ENCODE measurements at places on chromosomes 7 and 10. TPM values are rescaled to one million over a fixed set of nuclear protein-coding genes. Genes with fewer than 3 reads are reported as not detected.

TFEC gene
- 0.73 TPM for total RNA-seq

CFAP46 gene
- total RNA-seq = not detected

MEOX2 gene
- total RNA-seq = not detected

NUTM2A gene
- total RNA-seq = 0.29 TPM

LIPF gene
- not detected for total RNA-seq

PAOX gene
- total RNA-seq = 6.5 TPM

CLDN12 gene
- 1.7 TPM for total RNA-seq

PYROXD2 gene
- 8.3 TPM for total RNA-seq

GPNMB gene
- 0.21 TPM for total RNA-seq

FFAR4 gene
- not detected for total RNA-seq

NPC1L1 gene
- not detected for total RNA-seq

NUTM2D gene
- 1.6 TPM for total RNA-seq

CYP3A5 gene
- not detected for total RNA-seq

DNA sequence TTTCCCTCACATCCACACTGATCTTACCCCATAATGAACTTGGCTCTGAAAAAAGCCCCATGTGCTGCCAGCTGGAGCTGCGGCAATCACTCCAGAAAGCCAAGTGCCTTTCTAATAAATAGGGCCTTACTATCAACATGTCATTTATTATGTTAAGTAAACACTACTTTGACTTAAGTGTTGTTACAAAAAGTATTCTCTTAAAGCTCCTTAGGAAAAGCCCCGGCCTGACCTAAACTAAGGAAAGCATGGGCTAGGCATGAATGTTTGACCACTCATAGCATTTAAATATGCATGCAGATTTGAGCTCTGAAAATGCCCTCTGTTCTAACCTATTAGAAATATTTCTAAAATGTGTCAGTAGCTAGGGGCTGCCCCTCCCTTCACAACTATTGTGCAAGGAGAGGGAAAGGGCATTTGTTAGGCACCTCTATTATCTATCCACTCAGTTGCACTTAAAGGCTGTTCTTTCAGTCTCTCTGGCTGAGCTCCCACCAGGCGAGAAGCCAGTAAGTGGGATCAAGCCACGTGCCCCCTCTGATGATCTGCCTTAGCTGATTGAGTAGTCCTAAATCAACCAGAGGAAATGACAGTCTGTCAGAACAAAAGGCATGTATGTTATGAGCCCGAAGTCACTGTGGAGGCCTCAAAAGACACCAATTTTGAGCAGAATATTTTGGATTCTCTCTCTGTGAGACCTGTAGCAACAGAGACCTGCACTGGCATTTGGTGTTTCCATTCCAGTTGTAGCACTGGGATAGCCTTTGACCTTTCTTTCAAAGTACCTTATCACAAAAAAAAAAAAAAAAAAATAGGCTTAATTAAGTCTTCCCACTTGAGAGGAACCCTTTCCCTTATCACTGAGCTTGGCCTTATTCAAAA, 77.1 kb downstream of the ITGB8 start:
- DNase-seq = no peak

- peak; percentile 35 for DNase-seq
Measured at GRCh38 chr10:95845411-95845810, 62.4 kb upstream of the CC2D2B start.

GRCh38 chr7:27950123-27950522, 210.2 kb downstream of the TAX1BP1 start:
- DNase-seq = no peak

- no peak for DNase-seq
Measured at GRCh38 chr7:106918991-106919390, 53.9 kb downstream of the PIK3CG start.

DNA sequence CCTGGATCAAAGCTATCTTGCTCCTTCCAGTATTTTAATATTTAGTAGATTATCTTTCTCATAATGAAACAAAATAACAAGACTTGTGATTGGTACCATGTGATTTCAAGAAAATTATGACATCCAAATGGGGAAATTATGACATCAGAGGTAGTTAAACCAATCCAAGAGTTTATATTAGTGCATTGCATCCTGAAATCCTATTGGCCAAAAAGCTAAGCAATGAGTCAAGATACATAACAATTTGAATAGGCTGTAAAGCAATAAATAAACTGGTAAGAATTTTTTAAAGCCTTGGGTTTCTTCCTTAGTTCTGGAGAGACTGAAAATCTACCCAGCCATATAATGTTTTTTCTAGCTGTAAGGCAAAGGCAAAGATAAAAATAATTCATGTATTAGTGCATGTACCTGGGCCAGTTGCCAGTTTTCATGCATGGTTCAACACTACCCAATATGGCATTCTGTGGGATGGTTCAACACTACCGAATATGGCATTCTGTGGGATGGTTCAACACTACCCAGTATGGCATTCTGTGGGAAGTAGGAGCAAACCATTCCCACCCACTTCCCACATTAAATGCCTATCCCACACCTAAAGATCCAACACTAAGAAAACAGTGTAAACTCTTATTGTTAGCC, at the start of gene RNF148:
RNF148 (minus strand) TSS at position 51 of the 639 bp plus-strand sequence. CDS start 172 bp downstream, outside the sequence.
- no peak for DNase-seq

GRCh38 chr10:31522820-31523219, 203.8 kb downstream of the ZEB1 start:
- DNase-seq = no peak

DNA sequence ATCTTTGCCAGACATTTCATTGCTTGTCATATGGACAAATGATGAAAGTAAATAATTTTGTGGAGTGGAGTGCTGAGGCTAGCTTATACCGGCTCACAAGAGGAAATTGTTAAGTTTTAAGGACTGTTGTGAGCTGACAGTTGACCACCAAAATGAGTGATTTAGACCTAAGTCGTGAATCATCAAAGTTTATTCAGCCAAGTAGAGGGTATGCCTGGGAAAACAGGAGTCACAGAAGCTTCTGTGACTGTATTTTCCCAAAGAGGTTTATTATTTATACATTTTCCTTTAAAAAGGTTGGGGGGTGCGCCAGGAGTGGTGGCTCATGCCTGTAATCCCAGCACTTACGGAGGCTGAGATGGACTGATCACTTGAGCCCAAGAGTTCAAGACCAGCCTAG, 21.8 kb downstream of the MRPS24 start:
- DNase-seq = no peak

GRCh38 chr10:132582137-132582536, 44.5 kb downstream of the INPP5A start:
- no peak for DNase-seq

- DNase-seq = peak; percentile 61
Measured at GRCh38 chr10:24617771-24618396, 105.8 kb downstream of the ARHGAP21 start.

GRCh38 chr7:52825611-52826010, 209.8 kb upstream of the POM121L12 start:
- no peak for DNase-seq

- DNase-seq = no peak
Measured at GRCh38 chr7:99383791-99384370, 9.4 kb downstream of the ARPC1B start.

DNA sequence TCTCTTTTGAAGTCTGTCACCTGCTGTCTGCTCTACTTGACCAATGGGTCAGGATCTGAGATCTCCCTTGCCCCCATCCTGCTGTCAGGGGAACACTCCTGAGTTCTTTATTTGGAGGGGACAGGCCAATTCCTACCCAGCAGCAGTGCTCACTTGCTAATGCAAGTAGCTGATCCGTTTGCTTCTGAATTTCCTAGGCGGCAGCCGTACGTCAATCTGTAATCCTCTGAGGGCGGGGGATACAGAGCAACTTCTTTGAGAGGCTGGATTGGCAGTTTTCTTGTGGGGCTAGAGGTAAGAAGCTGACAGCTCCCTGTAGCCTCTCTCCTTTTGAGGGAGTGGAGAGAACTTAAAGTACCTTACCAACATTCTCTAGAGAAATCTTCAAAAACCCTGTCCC, 36.6 kb downstream of the TYW1 start:
- no peak for DNase-seq

DNA sequence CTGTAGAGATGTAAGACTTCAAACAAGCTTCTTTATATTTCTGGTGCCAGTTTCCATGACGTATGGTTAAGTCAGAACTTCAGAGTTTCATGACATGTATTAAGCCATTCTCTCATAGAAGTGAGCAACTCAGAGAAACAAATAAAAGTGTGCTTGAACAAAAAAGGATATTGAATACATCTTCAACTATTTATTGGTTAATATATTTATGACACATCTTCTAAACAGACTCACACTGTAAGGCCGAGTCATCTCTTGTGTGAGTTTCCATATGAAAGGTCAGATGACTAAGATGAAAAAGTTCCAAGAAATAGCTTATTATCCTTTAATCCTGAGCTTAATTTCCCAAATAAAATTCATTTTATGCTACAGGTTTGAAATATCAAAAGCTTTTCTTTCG, 105.5 kb upstream of the CSTF2T start:
- DNase-seq = no peak

- DNase-seq = no peak
Measured at GRCh38 chr10:124906551-124907001, 35.3 kb upstream of the ZRANB1 start.

GRCh38 chr7:5532536-5533335, 109.1 kb upstream of the TNRC18 start:
- peak; percentile 78 for DNase-seq

DNA sequence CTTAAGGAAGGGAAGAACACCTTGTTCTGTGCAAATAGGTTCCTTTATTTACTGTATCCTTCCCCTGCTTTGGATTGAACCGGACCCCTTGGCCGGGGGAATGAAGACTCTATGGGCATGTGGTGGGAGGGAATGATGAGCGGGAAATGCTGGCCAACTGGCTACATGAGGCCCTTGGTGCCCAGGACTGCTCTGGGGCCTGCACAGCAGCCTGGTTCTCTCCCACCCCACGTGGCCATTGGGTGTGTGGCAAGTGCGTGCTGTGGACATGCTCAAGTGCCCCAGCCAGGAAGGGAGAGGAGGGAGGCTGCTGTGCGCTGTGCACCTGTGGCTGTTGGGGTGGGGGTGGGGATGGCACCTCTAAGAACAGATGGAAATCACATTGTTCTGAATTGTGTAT, 917.0 kb upstream of the GHITM start:
- DNase-seq = no peak

GRCh38 chr7:38448054-38448453, 174.6 kb upstream of the TARP start:
- no peak for DNase-seq

DNA sequence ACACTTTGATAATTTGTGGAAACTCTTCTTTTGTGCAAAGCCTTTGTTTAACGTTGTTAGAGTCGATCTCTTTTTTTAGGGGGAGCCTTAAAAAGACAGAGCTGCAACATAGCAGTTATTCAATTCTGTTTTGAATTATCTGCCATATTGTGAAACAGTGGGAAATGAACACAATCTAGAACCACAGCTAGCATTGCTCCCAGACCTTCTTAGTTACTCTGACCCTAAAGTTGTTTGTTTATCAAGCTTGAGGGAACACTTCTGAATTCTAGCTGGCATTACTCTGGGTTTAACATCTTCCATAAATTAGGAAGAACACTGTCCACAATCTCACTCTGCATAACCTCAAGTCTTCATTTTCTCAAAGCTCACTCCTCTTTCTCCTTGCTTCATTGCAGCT, 217.7 kb downstream of the PRKG1 start:
- DNase-seq = no peak

GRCh38 chr7:28533731-28534531, 121.6 kb downstream of the CREB5 start:
- DNase-seq = no peak

DNA sequence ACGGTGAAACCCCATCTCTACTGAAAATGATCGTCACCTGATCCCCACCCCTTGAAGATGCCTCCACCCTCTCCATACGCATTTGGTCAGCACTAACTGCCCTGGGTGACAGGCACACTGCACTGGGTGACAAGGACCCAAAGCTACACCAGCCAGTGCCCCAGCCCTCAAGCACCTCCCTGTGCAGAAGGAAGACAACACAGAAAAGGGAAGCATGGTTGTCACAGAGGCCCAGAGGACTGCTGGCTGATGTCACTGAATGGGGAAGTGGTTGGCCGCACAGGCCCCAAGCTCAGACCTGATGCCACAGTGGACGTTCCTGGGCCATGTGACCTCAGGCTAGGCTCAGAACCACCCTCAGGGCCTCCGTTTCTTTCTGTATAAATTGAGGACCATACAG, 4.2 kb upstream of the PILRA start:
- DNase-seq = no peak

DNA sequence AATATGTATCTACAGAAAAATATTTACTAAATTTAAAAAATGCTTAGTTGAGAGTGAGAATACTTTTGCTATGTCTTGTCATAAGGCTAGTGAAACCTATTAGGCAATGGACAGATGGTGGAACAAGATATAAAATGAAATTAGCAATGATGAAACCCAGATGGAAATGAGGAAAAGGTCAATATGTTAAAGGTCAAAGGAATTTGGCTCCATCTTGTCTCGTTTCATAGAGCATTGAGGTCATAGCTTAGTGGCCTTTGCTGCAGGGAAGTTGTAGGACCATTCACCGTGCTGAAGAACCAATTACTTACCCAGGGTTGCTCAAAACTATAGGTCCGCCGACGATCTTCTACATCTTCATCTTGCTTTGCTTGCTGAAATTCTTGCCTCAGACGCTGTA, 683.9 kb downstream of the PARD3 start:
- DNase-seq = no peak

DNA sequence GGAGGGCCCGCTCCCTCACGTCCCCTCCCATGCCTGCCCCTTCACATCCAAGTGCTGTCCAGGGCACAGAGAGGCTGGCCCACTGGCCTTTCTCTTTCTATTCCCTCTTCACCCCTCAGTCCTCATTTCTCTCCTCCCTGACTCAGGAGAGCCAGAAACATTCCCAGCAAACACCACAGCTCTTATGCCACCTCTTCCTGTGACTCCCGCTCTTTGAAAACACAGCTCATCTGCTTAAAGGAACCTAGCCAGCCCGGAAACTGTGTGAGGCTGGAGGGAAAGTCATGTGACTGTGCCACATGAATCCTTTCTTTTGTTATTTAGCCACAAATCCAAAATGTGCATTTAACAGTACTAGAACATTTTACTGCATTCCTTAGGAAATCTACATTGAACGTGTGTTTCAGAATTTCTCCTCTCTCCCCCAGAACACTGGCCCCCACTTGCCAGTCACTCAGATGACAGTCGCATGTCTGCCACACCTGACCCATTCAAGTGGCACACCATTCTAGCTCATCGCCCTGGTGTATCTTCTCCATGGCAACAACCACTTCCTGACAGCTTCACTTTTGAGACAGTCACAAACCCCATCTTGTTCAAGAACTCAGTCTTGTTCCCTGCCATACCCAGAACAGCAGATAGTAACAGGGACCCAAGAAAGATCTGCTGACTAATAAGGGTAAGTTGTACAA, 42.8 kb downstream of the GRB10 start:
- peak; percentile 88 for DNase-seq

DNA sequence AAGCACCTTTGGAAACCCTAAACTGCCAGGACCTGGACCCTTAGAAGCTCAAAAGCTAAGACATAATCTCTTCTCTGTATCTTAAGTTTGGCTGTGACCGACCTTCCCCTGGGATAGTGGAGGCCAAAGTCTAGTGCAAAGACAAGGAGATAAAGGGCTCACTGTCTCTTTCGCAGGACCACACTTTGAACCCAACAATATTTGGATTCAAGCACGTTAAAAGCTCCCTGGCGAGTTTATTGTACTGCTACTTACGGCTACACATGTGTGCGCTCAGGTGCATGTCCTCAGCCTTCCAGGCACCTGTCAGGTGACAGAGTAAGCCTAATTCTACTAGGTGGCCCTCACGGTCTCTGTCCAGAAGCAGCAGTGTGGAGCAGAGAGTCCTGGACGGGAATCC, 55.9 kb downstream of the PNLIPRP2 start:
- DNase-seq = no peak

All from activated CD8-positive, alpha-beta T cell treated with anti-CD3 and anti-CD28 coated beads, Interleukin-2, amount 10 ng/mL, durations not matched to agents 7 days and 5 days (primary cell).